ENCODE measurements at places on chromosomes 2 and 18. TPM values are rescaled to one million over a fixed set of nuclear protein-coding genes. Genes with fewer than 3 reads are reported as not detected.

The STON1 gene
- 28.8 TPM for total RNA-seq

The LAMA3 gene
- 38.5 TPM for total RNA-seq

The MYOM1 gene
- total RNA-seq, result 30.4 TPM

GRCh38 chr2:54065411-54065810 is 50.0 kb upstream of the ACYP2 start:
- no peaks in the 10 kb centered on the region for H3K36me3 ChIP-seq
- no peak overlapping the region for H3K4me3 ChIP-seq
- no peaks in the 10 kb centered on the region for H3K4me1 ChIP-seq

All from transverse colon (tissue), 4 donors.